Nucleus accumbens (tissue), 56 donors: ENCODE measurements at places on chromosomes 7 and 10.

DNA sequence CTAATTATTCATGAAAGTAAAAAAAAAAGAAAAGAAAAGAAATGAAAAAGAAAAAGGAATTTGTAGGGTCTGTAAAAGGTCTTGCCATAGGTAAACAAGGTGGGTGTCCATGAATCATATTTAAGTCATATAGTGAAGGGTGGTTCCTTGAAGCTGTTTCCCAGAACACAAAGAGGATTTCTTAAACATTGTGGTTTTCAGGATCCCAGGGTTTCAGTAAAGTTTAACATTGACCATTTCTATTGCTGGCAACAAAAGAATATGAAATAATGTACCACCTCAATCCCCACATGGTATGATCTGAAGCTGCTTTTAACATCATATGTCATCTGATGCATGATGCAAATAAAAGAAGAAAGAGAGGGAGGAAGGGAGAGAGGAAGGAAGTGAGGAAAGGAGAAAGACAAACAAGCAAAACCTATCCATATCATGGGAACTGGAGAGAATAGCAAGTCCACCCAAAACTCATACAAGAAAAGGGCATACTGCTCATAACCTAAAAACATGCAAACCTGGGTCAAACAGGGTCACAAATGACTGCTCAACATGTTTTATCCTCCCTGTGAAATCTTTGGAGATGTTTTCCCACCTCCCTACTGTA is 663.5 kb downstream of the SORCS1 start:
- DNase-seq = no peak

DNA sequence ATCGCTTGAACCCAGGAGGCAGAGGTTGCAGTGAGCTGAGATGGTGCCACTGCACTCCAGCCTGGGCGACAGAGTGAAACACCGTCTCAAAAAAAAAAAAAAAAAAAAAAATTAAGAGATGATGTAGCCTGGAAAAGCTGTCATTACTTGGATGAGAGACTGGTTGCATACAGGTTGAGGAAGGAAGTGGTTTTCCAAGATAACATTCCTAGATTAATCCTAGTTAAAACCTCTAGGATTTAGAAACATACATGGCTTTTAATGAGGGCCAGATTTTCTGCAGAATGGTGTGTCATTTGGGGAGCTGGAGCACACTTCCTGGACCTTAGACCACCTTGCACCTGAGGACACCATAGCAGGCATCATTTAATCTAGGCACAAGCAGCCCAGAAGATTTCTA is 17.8 kb downstream of the VWA2 start:
- no peak for DNase-seq

- no peak for DNase-seq
Measured at GRCh38 chr7:12210179-12211053, 678 bp upstream of the TMEM106B start.

DNA sequence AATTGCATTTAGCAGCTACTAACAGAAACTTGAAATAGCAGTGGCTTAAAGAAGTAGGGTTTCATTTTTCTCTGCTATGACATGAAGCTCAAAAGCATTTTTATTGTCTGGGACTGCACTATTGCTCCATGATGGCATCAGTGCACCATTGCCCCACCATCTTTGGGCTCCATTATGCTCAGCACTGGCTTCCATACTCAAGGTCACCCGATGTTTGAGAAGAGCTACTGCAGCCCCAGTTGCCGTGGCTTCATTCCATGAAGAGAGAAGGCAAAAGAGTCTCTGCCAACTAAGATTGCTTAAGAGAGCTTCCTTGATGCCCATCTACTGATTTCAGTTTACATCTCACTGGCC is 192.2 kb upstream of the LRGUK start:
- no peak for DNase-seq

- DNase-seq = no peak
Measured at GRCh38 chr7:93690021-93690420, 115.5 kb upstream of the CALCR start.

DNA sequence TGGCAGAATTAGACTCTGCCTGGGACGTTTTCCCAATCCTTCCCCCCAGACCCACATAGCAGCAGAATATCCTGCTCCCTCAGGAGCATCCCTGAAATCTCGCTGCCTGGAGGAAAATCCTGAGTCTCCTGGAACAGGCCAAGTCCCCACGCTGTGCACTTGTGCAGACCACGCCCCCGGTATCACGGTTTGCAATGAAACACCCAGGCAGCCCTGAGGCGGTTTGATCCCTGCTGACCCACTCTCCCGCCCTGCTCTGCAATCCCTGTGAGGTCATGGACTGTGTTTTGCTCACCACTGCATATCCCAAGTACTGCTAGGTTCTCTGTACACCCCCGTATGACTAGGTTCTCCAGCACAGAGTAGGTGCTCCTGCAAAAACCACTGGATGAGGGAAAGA is 411.8 kb upstream of the MGMT start:
- DNase-seq = no peak

DNA sequence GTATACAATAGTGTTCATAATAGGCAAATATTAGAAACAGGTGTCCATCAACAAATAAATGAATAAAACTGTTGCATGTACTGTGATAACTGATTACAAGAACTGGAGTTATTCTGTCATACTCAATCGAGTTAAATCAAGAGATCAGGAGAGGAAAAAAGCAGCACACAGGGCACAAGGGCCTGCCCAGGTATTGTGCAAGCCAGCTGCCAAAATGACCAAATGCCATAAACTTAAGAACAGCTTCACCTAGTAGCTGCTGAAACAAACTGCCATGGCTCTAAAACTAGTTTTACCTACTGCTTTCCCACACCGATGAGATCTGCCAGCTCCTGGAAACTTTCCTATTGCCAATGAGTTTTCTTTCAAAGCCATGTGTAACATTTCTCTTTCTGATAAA is 12.2 kb downstream of the GSAP start:
- no peak for DNase-seq
